ENCODE measurements at places on chromosomes 7 and 10.

DNA sequence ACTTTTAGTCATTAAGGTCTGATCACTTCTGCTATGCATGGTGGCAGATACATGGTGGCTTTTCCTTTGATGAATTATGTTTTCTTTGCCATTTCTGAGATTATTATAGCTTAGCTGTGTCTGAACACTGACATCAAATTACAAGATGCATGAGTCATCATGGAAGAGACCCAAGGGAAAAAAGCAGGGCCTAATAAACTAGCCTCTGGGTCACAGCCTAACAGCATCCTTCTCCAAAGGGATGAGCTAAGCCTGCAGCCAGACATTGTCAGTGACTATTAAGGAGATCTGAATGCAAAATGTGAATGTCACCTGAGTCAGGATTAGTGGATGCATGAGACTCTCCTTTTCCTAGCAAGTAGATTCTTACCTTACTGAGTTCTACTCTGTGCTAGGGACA lies 19.1 kb upstream of the OGDHL start:
- H3K27me3 ChIP-seq: no peaks in the 10 kb centered on the region
- H3K36me3 ChIP-seq: no peaks in the 10 kb centered on the region
- no peak overlapping the region for H3K27ac ChIP-seq

DNA sequence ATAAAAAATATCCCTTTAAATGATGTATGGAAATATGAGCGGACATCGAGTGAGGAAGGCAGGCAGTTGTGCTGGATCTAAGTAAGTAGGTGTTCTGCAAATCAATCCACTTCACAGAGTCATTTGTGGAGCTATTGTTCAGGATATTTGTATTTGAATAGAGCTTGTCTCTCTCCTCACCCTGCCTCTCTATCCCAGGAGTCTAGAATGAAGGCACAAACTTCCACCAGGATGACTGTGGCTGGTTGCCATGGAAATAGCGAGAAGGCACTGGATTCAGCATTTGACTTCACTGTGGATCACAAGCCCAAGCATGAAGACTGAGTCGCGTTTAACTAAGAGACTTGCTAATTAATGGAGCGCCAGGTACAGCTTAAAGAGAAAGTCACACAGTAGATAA lies 53.2 kb downstream of the NPY start:
- H3K4me3 ChIP-seq: peak overlapping the region; percentile 5
- DNase-seq: peak; percentile 77

- H3K36me3 ChIP-seq: peaks cover 31% of the 10 kb centered on the region
- peak overlapping the region; percentile 39 for H3K4me3 ChIP-seq
Measured at GRCh38 chr7:6376820-6377219, 70.9 kb downstream of the DAGLB start.

DNA sequence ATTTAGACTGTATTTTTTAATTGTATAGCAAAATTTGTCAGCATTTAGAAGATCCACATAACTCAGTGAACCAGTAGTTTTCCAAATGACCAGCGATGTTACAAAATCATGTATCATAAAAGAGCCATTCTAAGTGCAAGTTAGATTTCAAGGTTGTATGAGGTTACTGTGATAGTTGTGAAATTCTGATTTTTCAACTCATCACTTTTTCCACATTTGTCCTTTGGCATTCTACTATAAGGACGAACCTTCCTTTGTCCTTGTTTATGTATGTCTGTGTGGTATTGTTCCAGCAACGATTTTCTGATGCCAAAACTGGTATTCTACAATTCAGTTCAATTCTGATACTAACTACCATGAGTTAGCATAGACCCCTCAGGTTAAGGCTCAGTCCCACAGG lies 64.2 kb downstream of the TAX1BP1 start:
- no peak overlapping the region for H3K4me3 ChIP-seq
- DNase-seq: no peak
- H3K4me1 ChIP-seq: no peaks in the 10 kb centered on the region
- no peaks in the 10 kb centered on the region for H3K27me3 ChIP-seq
- peaks cover 12% of the 10 kb centered on the region for H3K36me3 ChIP-seq

DNA sequence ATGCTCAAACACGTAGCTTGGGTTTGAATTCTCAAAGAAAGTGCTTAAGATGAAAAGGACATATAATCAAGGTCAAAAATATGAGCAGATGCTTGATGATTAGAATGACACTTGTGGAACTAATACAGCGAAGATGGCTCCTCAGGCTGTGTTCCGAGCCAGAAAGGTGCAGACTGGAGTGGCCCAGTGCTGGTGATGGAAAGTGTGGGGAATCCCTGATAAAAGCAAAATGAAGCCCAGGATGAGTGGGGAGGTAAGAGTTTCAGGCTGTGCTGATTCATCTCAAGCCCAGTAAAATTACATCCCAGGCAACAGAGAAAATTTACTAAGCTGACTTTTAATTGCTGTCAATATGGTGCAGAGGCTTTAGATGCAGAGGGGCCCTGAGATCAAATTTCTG lies 77.8 kb upstream of the IKZF1 start:
- H3K27ac ChIP-seq: no peak overlapping the region
- no peaks in the 10 kb centered on the region for H3K36me3 ChIP-seq
- no peaks in the 10 kb centered on the region for H3K27me3 ChIP-seq
- DNase-seq: no peak
- H3K4me1 ChIP-seq: no peaks in the 10 kb centered on the region

DNA sequence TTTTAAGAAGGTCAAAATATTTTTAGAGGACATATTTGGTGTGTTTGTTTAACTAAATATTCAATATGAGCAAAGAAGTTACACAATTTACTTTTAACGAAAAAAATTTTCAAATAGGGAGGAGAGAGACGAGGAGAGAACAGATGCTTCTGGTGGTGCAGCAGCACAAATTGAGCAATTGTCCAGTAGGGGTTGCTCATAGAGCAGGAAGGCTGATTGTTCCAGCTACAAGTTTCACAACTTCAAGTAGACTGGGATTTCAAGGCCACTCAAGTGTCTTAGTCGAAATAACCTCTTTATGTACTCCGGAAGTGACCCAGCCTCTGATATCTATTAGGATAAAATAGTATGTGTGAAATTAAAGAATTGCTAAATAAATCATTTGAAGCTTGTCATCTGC lies 197.9 kb downstream of the HDAC9 start:
- peaks cover 6% of the 10 kb centered on the region for H3K4me1 ChIP-seq
- no peak overlapping the region for H3K27ac ChIP-seq
- H3K27me3 ChIP-seq: no peaks in the 10 kb centered on the region
- no peaks in the 10 kb centered on the region for H3K36me3 ChIP-seq
- no peak overlapping the region for H3K4me3 ChIP-seq
- DNase-seq: peak; percentile 62

- H3K36me3 ChIP-seq: no peaks in the 10 kb centered on the region
- no peaks in the 10 kb centered on the region for H3K27me3 ChIP-seq
- no peak for DNase-seq
- H3K4me3 ChIP-seq: no peak overlapping the region
Measured at GRCh38 chr7:116583653-116584052, 58.8 kb downstream of the CAV1 start.

GRCh38 chr7:85010306-85010705 lies 176.6 kb downstream of the SEMA3D start:
- H3K27me3 ChIP-seq: no peaks in the 10 kb centered on the region
- H3K27ac ChIP-seq: no peak overlapping the region
- no peak for DNase-seq

DNA sequence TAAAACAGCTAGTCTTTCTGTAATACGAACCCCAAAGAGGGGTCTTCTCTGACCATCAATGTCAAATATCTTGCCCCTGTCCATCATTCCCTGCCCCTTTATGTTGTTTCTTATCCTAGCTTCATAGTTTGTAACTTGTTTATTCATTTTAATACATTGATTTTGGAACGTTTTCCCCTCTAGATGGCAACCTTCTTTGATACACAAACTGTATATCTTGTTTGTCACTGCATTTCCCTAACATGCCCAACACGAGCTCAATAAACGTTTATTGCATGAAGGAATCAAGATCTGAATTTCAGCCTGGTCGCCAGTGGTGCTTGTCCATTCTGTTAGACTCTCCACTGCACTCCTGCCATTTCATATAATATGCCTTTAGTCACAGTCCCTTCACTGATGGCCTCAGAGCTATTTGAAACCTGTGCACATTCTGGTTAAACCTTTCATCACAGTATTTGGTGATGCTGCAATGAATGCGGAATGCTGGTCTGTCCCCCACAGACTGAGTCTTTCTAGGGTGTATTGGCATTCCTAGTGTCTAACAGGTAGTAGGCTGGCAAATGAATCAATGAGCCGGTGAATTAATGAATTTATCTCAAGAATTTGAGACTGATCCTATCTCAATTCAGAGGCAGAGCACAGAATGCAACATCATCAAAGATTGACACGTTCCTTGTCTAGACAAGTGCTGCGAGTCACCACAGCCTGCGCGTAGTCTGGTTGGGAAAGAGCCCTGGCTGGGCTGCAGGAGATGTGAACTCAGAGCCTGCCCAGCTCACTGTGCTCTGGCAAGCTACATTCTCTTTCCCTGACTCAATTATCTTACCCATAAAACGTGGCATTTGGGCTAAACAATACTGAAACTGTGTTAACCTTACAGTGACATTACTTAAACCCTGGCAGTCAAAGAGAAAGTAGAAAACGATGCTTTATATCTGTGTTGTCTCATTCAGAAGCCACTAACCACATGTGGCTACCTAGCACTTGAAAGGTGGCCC lies 55.2 kb upstream of the FRMD4A start:
- no peaks in the 10 kb centered on the region for H3K4me1 ChIP-seq
- H3K27me3 ChIP-seq: no peaks in the 10 kb centered on the region
- no peaks in the 10 kb centered on the region for H3K36me3 ChIP-seq
- H3K27ac ChIP-seq: no peak overlapping the region
- no peak overlapping the region for H3K4me3 ChIP-seq
- DNase-seq: no peak

DNA sequence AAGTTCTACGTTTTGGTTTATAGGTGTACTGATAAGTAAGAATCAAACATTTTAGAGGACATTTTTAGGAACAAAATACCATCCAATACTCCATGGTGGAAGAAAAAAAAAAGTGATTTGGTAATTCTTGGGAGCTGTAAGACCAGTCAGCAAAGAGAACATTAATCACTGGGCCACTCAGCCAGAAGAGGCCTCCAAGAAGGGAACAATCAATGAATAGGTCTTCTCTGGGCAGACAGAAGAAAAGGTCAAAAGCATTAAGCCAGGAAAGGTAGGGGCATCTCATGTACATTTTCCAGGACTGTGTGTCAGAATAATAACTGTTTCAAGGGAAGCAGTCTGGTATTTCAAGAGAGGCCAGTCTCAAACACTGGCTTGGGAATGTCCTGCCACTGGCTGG lies 190.4 kb upstream of the AGK start:
- no peak for DNase-seq
- H3K27ac ChIP-seq: no peak overlapping the region
- peaks cover 6% of the 10 kb centered on the region for H3K27me3 ChIP-seq
- H3K4me1 ChIP-seq: peaks cover 22% of the 10 kb centered on the region

DNA sequence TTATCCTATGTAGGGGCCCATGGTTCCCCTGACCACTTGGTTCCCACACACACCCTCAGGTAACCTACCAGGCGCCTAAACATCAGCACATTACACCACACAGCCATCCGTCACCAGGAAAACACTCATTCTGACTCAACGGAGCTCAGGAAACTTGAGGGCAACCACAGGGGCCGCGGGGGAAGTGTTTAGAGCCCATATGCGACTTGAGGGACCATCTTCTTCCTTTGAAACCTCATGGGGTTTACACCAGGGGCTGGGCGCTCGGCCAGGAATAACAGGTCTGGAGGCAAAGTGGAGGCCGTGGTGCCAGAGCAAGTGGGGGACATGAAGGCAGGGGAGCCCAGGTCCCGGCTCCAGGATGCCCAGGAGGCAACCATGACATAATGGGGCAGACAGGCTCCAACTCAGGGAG lies 1.5 kb downstream of the STX1A start:
- peaks cover 4% of the 10 kb centered on the region for H3K4me1 ChIP-seq
- DNase-seq: no peak
- no peak overlapping the region for H3K27ac ChIP-seq
- peaks cover 19% of the 10 kb centered on the region for H3K27me3 ChIP-seq
- no peaks in the 10 kb centered on the region for H3K36me3 ChIP-seq

GRCh38 chr10:102314801-102315200 lies 69.5 kb downstream of the GBF1 start:
- H3K36me3 ChIP-seq: peaks cover 9% of the 10 kb centered on the region
- no peak overlapping the region for H3K4me3 ChIP-seq
- H3K27ac ChIP-seq: no peak overlapping the region
- no peaks in the 10 kb centered on the region for H3K27me3 ChIP-seq
- no peaks in the 10 kb centered on the region for H3K4me1 ChIP-seq
- DNase-seq: no peak

DNA sequence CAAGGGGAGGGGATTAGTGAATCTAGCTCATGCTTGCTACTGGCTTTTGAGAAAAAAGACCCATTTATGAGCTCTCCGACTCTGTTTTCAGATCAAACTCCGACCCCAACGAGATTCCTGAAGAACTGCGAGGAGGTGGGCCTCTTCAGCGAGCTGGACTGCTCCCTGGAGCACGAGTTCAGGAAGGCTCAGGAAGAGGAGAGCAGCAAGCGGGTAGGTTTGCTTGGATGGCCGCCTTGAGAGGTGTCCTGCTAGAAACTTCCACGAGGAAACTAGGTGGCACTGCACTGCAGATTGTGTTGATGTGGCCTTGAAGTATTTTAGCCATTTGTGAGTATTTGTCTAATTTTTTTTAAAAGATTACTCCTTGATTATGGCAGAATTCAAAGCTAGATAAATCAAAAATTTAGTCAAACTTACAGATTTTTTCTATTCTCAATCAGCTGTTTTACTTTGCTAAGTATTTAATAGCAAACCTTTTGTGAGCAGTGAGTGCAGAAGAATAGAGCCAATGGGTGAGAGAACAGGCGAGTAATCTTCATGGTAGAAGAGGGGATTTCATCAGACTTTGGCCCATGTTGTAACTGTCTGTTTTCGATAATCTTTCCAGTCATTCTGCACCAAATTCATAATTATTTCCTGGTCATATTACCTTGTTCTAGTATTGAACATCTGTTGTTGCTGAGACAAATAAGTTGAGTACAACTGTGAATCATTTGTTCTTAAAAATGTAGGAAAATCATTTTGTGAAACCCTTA lies 95.4 kb downstream of the CREB5 start:
- no peaks in the 10 kb centered on the region for H3K4me1 ChIP-seq
- H3K4me3 ChIP-seq: no peak overlapping the region
- no peak overlapping the region for H3K27ac ChIP-seq
- H3K36me3 ChIP-seq: no peaks in the 10 kb centered on the region
- H3K27me3 ChIP-seq: no peaks in the 10 kb centered on the region

GRCh38 chr7:142566271-142566670 lies 183.0 kb upstream of the PRSS1 start:
- DNase-seq: no peak
- peaks cover 4% of the 10 kb centered on the region for H3K4me1 ChIP-seq
- no peak overlapping the region for H3K4me3 ChIP-seq
- H3K36me3 ChIP-seq: no peaks in the 10 kb centered on the region
- H3K27me3 ChIP-seq: no peaks in the 10 kb centered on the region

Data from endodermal cell (in vitro differentiated cells).